ENCODE measurements at places on chromosomes 11 and 22.
A peak's percentile ranks its signal among the peaks of the same experiment; 100 is the strongest.

- DNase-seq = no peak
Observed at GRCh38 chr11:86570451-86570850, 102.0 kb downstream of the ME3 start.

DNA sequence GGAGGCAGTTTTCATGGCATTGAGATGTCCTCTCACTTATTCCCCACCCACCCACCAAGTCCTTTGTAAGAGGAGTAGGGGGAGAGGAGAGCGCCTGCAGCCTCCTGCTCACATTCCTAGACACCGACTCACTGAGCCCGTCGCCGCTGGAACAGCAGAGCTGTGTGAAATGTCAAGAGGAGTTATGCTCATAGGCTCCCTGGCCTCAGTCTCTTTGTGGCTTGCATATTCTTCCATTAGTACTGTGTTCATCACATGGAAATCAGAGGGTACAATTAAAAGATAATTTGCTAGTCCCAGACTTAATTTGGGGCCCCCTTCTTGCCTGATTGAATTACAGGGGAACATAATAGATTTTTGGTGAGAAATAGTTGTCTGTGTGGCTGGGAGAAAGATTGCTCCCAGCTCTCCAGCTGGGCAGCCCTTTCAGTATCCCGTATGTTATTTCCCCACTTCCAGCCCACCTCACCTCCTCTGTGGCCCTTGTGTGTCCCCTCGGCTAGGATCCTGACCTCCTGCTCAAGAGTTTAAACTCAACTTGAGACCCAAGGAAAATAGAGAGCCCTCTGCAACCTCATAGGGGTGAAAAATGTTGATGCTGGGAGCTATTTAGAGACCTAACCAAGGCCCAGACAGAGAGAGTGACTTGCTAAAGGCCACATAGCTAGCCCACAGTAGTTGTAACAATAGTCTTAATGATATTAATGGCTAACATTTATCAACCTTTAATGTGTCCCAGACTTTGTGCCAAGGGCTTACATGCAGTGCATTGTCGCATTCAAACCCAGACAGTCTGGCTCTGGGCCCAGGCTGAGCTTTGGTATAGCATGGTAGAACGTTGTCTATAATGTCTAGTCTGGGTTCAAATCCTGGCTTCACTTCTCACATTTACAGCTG, 32.2 kb downstream of the LIMK2 start:
- peak; percentile 51 for DNase-seq

DNA sequence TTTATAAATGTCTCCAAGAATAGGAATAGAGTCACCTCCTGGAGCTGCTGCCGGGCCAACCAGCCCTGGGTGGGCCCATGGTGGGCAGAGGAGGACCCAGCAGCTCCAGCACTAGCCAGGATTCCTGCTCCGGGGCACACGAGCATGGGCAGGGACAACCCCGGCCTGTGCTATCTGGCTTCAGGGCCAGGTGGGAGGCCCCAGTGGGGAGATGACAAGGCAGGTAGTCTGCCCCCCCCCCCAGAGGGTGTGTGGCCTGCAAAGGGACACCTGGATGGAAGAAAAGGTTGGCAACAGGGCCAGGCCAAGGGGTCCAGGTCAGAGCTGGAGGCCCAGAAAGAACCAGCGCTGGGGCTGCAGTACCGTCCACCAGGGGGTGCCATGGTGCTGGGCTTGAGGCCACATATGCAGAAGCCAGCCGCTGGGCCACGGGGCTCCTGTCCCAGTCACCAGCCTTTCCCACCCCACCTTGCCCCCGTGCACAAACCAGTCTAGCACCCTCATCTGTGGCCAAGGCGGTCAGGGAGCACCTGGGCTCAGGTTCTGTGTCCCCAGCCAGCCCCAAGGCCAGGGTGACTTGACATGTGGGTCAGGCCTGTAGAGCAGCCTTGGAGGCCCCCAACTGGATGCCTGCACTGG, 3.4 kb downstream of the TSPAN32 start:
- DNase-seq = no peak

DNA sequence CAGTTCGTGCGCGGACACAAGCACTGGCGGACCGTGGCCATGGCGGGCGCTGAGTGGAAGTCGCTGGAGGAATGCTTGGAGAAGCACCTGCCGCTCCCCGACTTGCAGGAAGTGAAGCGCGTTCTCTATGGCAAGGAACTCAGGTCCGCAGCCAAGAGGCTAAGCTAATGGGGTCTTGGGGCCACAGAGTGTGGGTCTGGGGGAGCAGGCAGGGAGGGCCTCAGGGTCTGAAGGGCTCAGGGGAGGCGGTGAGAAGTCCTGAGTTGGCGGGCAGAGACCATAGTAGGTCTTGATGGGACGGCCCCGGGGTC, 188 bp downstream of the UPB1 start:
- no peak for DNase-seq

DNA sequence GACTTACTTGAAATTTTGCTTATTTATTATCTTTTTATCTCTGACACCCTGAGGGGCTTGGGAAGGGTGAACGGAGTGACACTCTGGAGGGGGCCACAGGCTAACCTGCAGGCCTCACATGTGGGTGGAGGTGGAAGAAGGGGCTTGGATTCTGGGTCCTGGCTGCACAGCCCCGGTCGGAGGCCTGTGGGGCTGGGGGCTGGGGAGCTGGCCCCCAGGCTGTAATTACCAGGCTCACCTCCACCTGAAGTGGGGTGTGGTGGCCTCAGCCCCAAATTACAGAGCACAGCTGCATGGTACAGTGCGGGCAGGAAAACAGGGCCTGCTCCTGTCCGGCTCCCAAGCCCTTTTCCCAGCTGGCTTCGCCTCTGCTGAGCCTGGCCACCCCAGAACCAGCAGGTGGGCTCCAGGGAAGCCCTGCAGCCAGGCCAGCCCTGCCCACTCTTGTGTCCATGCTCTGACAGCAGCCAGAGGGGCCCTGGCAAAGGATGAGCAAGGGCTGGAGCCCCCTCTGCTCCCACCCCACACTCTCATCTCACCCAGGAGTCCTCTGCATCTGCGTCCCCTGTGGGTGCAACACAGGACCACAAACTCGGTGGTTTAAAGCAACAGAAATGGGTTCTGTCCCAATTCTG, 48.0 kb downstream of the IGF2 start:
- no peak for DNase-seq

DNA sequence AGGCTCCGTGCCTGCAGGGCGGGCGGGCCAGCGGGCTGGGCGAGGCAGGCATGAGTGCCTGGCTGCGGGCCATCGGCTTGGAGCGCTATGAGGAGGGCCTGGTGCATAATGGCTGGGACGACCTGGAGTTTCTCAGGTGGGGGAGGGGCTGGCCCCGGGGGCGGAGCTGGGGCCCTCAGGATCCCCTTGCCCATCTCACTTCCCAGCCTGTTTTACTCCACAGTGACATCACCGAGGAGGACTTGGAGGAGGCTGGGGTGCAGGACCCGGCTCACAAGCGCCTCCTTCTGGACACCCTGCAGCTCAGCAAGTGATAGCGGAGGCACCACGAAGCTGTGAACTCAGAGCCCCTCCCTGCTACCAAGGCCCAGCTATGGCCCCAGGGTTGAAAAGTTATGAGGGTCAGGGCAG, 5.9 kb downstream of the PHOX2A start:
- DNase-seq = no peak

DNA sequence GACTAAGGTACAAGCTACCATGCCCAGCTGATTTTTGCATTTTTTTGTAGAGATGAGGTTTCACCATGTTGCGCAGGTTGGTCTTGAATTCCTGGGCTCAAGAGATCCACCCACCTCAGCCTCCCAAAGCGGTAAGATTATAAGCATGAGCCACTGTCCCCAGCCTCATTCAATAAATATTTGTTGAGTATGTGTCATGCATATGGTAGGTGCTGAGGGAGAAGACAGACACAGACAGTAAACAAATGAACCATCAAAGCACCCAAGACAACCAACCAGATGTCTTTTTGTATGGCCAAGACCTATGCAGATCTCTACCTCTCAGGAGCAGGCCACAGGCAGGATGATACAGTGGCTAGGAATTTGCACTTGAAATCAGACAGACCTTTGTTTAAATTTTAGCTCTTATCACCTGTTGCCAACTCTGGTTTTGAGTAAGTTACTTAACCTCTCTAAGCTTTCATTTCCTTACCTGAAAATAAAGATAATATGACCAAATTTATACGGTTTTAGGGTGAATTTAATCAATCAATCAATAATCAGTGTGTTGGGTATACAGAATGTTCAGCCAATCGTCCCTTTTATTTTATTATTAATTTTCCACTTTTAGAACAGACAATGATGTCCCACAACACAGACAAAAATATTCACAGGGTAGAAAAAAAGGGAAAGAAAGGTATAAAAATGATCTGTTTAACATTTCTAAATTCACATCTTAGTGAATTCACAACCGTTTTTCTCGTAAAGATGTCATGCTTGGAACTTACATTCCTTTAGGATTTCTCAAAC, 128.2 kb downstream of the SGSM3 start:
- DNase-seq = peak; percentile 76

DNA sequence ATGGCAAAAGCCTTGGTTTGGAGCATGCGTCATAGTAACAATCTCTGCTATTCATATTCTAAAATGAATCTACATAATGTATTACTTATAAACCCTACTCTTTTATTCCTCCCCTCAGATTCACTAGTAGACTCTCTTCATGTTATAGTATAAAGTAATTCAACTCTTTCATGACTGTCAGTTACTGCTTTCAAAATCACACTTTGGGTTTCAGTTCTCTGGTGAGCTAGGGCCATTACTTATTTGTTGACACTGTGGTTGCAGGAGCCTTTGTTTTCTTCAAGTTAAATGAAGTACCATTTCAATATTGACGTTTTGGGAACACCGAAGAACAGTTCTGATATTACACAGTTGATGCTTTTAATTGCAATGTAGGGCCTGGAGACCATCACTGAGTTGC, 378.4 kb downstream of the DDX10 start:
- no peak for DNase-seq

- no peak for DNase-seq
Observed at GRCh38 chr11:44615913-44616791, 50.7 kb downstream of the CD82 start.

GRCh38 chr11:2772544-2773031, 72.8 kb upstream of the KCNQ1OT1 start:
- no peak for DNase-seq

DNA sequence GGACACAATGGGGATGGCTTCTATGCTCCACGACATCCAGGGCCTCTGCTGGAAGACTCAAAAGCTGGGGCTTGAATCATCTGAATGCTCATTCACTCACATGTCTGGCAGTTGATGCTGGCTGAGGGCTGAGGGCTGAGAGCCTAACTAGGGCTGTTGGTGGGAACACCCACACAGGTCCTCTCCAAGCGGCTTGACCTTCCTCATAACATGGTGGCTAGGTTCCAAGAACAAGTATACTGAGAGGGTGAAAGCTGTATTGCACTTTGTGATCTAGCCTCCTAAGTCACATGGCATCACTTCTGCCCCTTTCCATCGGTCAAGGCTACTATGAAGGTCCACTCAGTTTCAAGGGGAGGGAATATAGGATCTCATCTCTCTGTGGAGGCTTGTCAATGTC, 7.5 kb downstream of the TMEM151A start:
- DNase-seq = no peak

DNA sequence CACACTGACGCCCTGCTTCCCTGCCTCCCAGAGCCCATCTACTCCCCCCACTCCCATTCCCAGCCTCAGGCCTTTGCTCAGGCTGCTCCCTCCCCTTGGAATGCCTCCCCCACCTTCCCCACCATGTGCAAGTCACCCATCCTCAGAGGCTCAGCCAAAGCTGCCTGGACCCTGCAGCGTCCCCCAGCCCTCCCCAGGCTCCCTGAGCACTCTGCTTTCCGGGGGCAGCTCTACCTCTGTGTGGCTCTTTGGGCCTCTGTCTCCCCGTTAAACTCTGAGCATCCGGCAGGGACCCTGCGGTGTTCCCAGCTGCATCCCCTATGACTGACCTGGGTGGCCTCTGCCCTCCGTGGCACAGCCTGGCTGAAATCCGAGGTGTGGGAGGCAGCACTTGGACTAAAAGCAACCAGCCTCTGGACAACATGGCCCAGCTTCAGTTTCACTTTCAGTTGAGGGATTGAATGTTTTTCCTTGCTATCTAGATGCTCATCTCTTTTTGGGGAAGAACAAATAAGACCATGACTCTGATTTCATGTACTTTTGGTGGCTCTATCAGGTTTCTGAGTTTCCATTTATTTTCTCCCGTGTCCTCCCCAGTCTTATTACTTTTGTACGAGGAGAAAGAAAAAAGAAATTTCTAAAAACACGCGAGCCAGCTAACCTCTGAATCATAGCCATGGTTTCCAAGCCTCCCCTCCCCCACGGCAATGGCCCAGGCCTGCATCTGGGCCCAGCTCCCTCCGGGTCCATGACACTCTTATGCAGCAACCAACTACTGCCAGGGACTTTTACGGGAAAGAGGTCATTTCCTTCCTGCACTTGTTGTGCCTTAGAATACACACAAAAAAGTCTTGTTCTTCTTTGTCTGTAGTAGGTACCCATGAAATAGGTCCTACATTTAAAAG, 3.8 kb downstream of the APOL3 start:
- no peak for DNase-seq

DNA sequence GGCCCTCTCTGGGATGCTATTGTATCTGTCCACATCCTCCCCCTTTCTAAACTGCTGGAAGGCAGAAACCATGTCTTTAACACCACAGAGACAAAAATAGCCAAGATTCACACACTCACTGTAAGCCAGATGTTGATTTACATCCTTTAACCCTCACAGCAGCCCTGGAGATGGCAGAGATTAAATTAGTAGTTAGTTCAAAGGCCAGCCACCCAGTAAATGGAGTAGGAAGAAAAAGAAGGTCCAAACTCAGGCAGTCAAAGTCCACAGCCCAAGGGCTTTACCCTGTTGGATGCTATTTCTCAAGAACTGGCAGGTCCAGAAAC, 2.1 kb upstream of the ZNHIT2 start:
- DNase-seq = no peak

DNA sequence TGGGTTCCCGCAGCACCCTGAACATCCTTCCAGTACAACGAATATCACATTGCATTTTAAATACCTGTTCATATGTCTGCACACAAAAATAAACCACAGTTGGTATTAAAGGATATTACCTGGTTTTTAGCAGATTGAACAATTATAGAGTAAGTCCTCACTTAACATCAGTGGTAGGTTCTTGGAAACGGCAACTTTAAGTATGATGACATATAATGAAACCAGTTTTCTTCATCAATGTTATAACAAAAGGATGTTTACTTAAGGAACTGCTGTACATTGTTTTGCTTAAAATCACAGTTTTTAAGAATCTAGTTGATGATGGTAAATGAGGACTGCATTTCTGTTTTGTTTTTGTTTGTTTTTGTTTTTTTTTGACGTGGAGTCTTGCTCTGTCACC, 28.0 kb downstream of the TRIM66 start:
- no peak for DNase-seq

Measured in HS-27A (cell line).